ENCODE measurements at places on chromosomes 11 and 22.

DNA sequence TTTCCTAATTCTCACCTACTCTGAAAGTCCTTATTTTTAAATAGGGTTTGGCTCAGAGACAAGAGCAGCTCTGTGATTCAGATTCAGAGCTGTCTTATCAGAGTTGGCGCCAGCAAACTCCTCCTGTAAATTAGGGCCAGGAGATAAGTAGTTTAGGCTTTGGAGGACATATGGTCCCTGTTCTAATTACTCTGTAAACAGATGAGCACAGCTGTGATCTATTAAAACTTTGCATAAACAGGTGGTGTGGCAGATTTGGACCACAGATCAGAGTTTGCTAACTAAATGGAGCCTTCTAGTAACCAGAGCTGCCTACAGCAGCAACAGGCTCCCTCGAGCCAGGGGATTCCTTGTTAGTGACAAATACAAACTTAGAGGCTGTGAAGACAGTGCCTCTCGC is 27.9 kb downstream of the YPEL1 start:
- no peak for DNase-seq

GRCh38 chr22:29302681-29303465 is 3.6 kb upstream of the GAS2L1 start:
- no peak for DNase-seq

GRCh38 chr11:116778556-116778955 is 5.8 kb upstream of the BUD13 start:
- no peak for DNase-seq

DNA sequence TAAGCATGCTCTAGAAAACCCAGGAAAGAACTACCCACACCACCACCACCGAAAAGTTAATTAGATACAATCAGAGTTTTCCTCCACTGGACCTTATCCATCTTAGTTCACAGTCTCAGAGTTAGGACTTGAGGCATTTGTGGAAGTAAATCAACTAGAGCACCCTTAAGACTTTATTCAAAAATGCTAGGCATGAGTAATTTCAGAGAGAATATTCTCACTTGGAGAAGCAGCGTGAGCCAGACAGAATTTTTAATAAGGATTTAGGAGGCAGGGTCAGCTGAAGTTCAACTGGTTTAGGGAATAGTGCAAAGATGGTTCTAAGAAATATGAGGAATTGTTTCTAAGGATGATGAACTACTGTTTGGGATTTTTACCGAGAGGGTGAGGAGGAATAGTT is 1.2 kb upstream of the OLFML1 start:
- no peak for DNase-seq

DNA sequence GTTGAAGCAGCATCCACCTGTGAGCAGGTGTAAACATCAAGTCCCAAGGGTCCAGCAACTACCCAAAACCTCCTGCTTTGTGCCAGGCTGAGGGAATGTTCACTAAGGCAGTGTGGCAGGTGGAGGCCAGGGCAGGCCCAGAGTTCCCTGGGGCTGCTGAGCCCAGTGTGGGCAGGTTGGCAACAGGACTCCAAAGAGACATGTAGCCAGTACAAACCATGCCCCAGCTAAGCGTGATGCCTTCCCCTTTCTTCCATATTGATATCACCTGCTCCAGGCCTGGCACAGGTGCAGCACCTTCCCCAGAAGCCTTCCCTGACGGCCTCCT is 30.0 kb upstream of the SCUBE2 start:
- DNase-seq: no peak

GRCh38 chr22:36385491-36386350 is 2.0 kb downstream of the MYH9 start:
- DNase-seq: no peak

DNA sequence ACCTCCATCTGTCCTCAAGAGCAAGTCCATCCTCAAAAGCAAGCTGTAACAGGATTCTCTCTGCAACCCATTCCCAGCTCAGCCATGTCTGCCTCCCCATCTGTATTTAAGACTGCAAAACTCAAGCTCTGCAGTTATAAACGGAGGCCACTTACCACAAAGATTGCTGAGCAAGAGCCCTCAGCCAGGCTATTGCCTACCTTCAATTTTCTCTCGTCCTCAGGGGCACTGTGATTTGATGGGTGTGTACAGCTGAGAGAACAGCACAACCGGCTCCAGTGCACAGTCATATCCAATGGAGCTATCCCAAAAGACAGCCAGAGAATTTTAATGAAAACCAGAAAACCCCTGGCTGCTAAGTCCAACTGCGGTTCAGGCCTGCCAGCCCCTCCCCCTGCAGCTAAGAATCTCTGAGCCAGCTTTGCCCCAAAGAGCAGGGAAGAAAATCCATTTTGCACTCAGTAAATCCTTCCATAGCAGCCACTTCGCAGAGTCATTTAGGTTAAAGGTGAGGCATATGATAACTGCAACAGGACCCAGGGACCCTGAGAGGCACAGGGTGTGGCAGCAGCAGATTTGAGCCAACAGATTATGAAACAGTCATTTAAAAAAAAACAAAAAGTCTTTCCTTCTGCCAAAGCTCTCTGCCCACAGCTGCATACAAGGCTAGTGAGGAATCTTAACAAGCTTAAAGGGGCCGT is 37.6 kb downstream of the RAB30 start:
- no peak for DNase-seq

Data from cortex of kidney (tissue), 1 donor.